ENCODE measurements at places on chromosomes 6 and 20. TPM values are rescaled to one million over a fixed set of nuclear protein-coding genes. Genes with fewer than 3 reads are reported as not detected.

Gene DUSP15
- total RNA-seq: not detected

Gene MTCH1
- total RNA-seq: 97.9 TPM

Gene LHFPL5
- 0.26 TPM for total RNA-seq

Gene MYBL2
- 41.4 TPM for total RNA-seq

Gene VGLL2
- total RNA-seq: not detected

Gene KIF13A
- not detected for total RNA-seq

Gene POM121L2
- not detected for total RNA-seq

Gene CDC5L
- total RNA-seq: 26.0 TPM
